A549 treated with DMSO at 1 μM for 4 hours (cell line): ENCODE measurements at places on chromosomes 12 and 14. TPM values are rescaled to one million over a fixed set of nuclear protein-coding genes. Genes with fewer than 3 reads are reported as not detected.

KLRC3 gene
- 0.21 to 0.36 TPM in 2 of 5 replicates, not detected in the others for total RNA-seq

A2M gene
- total RNA-seq, result not detected in 5 replicates

SYT1 gene
- 5.2 to 8.8 TPM (median 6.9 TPM) in 5 replicates for total RNA-seq

CYP46A1 gene
- total RNA-seq, result 0.10 to 0.38 TPM (median 0.15 TPM) in 5 replicates

SLC24A4 gene
- 0.13 to 0.41 TPM (median 0.23 TPM) in 5 replicates for total RNA-seq

DAZAP2 gene
- 334 to 399 TPM (median 338 TPM) in 5 replicates for total RNA-seq

LRFN5 gene
- total RNA-seq, result not detected in 5 replicates

FGF6 gene
- not detected in 5 replicates for total RNA-seq

CAPS2 gene
- 1.4 to 2.1 TPM (median 1.7 TPM) in 5 replicates for total RNA-seq

NKX2-8 gene
- total RNA-seq, result 1.0 to 3.1 TPM (median 2.8 TPM) in 5 replicates

RNASE12 gene
- total RNA-seq, result not detected in 5 replicates

SLC41A2 gene
- 18.1 to 29.5 TPM (median 25.0 TPM) in 5 replicates for total RNA-seq

C12orf54 gene
- not detected in 5 replicates for total RNA-seq

EMP1 gene
- total RNA-seq, result 75.2 to 115 TPM (median 84.5 TPM) in 5 replicates

ABHD4 gene
- total RNA-seq, result 53.9 to 57.4 TPM (median 56.0 TPM) in 5 replicates

KRT73 gene
- total RNA-seq, result not detected in 5 replicates
